ENCODE measurements at places on chromosomes 3 and 15.

DNA sequence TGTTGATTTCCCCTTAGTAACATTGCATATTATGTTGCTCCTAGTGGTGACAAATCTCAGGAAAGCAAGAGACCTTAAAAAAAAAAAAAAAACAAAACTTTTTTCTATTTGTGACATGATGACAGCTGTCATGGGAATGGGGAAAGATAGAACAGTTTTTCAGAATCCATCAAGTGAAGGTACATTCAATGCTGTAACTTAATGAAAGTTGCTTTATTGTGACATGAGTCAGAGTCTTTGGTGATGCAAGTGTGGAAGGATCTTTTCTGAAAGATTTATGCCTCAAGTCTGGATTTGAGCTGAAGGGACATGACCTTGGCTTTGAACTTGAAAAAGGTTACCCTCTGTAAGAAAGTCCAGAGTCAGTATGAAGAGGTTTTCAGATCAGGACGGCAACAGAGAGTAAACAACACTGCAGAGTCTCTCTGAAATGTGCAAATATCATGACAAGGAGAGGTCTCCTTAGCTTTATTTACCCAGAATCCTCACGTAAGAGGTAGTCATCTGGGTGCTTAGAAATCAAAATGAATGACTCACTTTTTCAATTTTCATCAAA is 424.7 kb downstream of the CNTN4 start:
- DNase-seq: no peak

DNA sequence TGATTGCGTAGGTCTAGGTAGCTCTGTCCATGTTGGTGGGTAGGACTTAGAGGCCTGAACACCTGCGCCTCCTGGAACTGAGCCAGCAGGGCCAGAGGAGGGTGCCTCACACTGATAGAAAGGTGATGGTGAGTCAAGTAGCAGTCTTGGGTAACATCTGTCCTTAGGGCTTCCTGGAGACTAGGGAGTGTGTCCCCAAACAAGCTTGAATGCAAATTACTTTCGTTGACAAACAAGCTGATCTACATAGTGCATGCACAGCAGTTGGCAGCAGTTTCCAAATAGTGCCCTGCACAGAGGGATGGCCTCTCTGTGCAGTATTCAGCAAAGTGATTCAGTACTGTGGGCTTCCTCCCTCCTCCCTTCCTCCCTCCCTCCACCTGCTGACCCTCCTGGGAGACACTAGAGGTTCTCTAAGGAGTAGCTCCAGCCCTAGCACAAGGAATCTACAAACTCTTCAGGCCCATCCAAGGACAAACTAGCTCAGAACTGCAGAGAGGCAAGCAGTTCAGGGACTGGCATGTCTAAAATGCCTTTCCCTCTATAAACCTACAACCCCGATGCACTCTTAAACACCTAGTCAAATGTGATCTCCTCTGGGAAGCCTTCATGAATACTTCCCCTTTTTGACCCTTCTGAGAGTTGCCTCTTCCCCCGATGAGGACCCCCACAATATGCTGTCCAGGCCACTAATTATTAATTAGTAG is 61.0 kb downstream of the TLE3 start:
- DNase-seq: no peak

- no peak for DNase-seq
These were observed 2.5 kb downstream of the NBEAL2 start for GRCh38 chr3:46981932-46982471.

DNA sequence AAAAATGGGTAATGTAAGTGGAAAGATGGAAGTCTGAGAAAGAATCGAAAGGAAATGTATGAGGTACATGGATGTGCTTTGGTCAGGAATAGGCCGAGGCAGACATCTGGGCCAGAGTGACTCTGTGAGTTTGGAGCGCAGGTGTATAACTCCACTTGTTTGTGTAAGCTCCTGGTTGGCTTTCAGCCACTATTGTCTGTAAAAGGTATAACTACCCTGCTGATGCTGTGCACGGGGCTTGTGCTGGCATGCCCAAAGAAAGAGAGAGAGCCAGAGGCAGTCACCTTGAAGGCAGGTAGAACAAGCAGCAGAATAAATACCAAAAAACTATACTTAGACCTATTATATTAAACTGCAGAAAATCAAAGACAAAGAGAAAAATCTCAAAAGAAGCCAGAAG is 32.7 kb upstream of the CD96 start:
- no peak for DNase-seq

DNA sequence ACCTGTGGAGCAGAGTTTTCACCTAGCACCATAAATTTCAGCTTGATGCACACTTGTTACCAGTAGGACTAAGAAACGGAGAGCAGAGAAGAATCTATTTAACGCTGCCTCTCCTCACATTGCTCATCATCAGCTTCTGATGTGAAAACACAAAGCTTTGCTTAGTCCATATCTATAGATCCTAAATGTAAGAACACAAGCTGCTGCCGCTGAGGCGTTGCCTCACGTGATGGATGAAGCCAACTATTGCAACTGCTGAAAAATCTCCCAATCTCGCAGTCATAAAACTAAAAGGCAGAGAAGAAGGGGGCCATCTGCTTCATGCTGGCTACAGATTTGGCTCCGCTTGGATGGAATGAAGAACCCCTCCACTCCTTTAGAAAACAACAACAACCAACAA is 42.7 kb downstream of the CADPS start:
- DNase-seq: no peak

GRCh38 chr3:126270145-126270811 is 86.9 kb downstream of the KLF15 start:
- no peak for DNase-seq

DNA sequence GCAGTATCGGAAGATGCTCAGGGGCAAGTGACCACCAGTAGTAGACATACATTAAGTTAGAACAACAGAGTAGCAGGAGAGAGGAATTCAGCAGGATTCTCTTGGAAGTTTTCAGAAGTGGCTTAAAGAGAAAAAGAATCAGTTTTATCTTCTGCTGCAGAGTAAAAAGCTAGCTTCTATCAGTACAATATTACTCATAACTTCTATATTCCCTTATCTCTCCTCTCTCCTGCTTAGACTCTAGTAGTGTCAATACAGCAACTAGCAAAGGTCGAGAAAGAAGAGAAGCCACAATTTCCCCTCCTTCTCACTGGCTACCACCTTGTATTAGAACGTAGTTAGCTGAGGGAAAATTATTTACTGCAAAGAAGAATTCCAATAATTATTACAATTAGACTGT is 539.7 kb downstream of the DIPK2A start:
- no peak for DNase-seq

DNA sequence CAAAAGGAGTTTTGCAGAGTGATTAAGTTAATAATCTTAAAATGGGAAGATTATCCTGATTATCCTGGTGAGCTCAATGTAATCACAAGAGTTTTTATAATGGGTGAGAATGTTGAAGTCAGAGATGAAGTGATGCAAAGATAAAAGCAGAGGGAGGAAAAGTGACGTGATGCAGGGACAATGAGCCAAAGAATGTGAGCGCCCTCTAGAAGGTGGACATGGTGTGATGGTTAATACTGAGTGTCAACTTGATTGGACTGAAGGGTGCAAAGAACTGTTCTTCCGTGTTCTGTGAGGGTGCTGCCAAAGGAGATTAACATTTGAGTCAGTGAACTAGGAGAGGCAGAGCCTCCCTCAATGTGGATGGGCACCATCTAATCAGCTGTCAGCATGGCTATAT is 569.6 kb upstream of the AGTR1 start:
- DNase-seq: peak; percentile 4

DNA sequence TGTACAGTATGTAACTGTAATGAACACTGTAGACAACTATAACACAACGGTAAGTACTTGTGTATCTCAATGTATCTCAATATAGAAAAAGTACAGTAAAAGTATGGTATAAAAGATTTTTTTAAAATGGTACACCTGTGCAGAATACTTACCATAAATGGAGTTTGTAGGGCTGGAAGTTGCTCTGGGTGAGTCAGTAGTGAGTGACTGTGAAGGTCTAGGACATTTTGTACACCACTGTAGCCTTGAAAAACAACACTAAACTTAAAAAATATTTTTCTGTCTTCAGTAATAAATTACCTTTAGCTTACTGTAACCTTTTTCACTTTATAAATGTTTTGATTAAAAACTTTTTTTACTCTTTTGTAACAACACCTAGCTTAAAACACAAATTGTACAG is 142.9 kb downstream of the ATG7 start:
- no peak for DNase-seq

DNA sequence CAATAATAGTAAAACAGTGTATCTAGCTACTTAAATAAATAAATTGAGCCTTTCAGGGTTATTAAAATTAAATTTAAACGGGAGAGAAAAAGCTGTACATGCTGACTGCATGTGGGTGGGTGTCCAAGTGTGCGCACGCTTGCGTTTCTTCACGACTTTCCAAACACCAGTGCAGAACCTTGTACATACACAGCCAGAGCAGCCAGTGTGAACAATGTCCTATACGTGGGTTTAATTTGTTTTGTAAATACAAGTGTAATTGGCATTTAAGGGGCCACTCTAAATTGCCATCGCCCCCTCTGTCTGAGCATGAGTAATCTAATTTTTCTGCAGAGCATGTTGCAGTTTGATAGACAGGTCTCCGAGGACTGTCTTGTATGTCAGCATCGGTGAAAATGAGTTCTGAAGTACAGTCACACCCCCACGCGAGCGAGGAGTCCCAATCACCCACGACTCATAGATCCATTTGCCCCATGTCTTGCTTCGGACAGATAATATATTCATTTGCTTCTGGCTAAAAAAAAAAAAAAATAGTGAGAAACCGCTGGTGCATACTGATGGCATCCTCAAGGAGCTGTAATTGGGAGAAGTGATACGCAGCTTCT is 121.8 kb upstream of the ARRDC4 start:
- DNase-seq: no peak

GRCh38 chr15:31024979-31025378 is 33.6 kb upstream of the MTMR10 start:
- DNase-seq: peak; percentile 15

DNA sequence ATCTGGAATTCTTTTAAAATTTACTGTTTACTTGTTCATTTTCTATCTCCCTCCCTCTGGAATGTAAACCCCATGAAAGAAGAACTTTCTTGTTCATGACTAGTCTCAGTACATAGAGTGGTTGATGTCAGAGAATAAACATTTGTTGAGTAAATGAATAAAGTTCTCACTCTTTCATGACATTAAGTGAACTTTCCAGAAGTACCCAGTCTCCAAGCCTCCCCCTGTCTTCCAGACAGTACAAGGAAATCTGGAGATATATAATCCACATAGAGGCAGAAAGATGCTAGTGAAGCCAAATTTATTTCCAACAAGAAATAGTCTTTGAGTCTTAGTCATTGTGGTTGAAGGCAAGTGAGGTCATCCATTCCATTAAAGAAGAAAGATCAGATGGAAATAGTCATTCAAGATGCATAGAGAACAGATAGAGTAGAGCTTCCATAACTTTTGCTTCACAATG is 71.5 kb upstream of the GALNT15 start:
- peak; percentile 1 for DNase-seq

DNA sequence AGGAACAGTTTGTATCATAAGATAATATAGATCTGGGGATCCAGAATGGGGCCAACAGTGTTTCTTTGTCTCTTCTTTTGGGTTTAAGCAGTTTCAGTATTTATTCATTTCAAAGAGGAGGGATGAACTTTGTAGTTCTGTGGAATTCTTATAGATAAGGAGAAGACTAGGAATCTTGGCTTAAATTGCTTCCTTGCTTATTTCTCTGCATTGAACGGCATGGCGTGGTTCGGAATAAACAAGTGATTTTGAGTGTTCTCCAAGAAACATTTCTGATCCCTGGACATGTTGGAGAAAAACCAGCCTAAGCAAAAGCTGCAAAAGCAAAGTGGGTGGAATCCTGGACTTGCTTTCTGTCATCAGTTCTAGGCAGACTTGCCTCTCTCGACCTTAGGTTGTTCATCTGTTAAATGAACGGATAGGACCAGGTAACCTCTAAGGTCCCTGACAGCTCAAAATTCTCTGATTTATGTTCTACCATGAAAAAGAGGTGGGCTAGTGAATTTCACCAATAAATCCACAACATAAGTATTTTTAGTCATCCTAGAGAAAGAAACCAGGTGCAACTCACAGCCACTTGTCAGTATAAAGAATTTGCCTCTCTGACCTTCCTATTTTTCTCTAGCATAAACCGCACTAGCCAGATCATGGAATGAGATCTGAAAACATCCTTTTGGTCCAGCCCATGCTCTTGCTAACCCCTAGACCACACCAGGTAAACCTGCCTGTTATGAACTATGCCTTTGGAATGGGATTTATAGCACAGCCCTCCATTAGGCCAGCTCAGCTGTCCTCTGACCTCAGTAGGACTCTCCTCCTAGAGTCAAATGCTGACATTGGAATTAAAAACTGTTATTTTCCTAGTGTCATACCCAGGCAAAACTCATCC is 78.8 kb downstream of the CLDN11 start:
- DNase-seq: no peak

- DNase-seq: no peak
These were observed 33.2 kb downstream of the HDAC11 start for GRCh38 chr3:13513051-13513912.

GRCh38 chr15:78445875-78446274 is 7.9 kb downstream of the IREB2 start:
- no peak for DNase-seq

DNA sequence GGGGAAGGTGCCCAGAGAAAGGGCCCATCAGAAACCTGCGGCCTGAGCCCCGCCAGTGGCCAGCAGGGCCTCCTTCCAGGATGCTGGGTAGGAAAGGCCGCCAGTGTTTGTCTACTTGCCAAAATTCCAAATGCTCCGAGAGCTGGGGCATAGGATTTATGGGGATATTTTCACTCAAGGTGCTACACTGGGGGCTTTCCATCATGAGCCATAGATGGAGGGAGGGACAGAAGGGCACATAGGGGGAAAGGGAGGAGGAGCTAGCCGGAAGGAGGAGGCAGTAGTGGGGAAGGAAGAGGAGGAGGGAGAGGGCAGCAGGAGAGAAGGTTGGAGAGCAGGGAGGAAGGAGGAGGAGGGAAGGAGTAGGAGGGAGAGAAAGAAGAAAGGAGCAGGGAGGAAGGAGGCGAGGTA is 494.7 kb upstream of the PROK2 start:
- DNase-seq: no peak

GRCh38 chr15:96896766-96897165 is 566.3 kb downstream of the NR2F2 start:
- DNase-seq: no peak

- DNase-seq: peak; percentile 44
These were observed 237.1 kb downstream of the RYR3 start for GRCh38 chr15:33547876-33548275.

DNA sequence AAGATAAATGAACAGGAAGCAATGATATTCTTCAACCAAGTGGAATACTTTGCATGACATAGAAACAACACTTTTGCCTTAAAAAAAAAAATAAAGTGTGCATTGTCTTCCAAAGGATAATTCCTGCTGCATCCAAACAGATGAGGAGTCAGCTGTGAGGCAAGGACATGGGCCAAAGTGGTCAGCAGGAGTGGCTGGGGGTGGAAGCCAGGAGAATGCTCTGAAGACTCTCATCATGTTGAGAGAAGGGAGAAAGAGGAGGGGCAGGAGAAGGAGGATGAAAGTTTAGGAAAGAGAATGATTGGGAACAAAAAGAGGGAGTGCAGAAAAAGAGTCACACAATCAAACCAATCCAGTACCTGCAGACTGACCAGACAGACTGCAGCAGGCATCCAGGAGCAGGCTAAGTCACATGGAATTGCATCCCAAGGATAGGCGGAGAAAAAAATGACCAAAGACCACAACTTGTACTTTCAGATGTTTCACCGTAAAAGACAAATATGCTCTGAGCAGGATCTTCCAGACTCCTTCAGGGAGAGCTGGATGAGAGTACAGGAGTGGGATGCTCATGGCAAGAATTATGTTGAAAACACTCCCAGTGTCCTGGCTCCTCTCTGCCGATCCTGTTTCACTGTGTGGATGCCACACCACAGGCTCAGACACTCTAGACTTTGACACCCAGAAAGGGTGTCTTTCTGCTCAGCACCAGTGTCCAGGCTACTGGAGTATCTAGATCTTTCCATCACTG is 11.9 kb downstream of the ABI3BP start:
- no peak for DNase-seq

All from ACHN (cell line).